ENCODE measurements at places on chromosomes 12 and 14. TPM values are rescaled to one million over a fixed set of nuclear protein-coding genes. Genes with fewer than 3 reads are reported as not detected.

Gene SLC6A13
- not detected for total RNA-seq

Gene CNTN1
- total RNA-seq: not detected

- no peak for DNase-seq
Observed at GRCh38 chr12:59695379-59695778, 99.5 kb downstream of the SLC16A7 start.

- DNase-seq: no peak
Observed at GRCh38 chr14:21543963-21544362, 17.8 kb upstream of the SALL2 start.

DNA sequence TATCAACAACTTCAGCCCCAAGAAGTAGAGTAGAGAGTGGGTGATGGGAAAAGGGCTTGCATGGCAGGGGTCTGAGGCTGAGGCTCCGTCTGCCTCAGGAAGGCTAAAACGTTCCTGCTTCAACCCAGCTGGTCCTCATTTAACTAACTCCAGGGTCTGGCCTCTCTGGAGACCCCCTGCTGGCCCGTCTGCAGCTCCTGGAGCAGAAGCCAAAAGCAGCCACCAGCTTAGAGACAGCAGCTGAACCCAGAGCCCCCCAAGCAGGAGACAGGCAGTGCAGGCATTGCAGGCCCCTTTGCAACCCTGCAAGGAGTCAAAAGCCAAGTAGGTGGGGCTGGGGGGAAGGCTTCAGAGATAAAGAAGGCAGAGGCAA, 25.1 kb upstream of the LTBP2 start:
- no peak for DNase-seq

GRCh38 chr12:114263056-114263805, 142.7 kb downstream of the TBX5 start:
- DNase-seq: no peak

DNA sequence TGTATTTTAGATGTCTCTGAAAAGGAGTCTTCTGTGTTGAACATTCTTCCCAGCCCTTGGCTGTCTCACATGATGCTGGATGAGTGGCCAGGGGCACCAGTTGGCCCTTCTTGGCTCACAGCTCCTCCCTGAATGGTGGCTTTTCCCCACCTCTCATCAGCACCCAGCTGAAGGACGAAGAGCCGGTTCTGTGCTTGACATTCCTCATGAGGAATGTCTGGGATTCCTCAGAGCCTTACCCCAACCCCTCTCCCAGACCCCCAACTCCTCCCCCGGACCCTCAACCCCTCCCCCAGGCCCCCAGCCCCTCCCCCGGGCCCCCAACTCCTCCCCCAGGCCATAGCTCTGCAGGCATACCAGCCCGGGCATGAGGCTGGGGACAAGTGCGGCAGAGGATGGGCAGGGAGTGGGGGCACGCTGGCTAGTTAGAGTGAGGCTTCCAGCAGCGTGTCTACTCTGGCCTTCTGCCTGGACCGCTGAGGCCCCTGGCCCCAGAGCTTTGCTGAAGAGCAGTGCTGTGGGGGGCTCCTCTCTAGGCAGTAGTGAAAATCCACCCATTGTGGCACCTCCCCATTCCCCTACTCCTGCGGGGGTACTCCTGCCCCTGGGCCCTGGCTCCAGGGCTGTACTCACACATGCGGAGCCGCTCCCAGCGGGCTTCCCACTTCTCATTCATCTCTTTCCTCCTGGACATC, 64.3 kb downstream of the PLEKHG3 start:
- DNase-seq: no peak

DNA sequence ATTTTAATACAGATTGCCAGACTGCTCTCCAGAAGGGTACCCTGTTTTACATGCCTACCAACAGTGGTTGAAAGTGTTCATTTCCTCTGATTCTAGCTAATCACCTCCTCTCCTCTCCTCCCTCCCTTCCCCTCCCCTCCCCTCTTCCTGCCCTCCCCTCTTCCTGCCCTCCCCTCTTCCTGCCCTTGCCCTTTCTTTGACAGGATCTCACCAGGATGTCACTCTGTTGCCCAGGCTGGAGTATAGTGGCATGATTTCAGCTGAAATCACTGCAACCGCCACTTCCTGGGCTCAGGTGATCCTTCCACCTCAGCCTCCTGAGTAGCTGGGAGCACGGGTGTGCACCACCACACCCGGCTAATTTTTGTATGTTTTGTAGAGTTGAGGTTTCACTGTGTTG, 24.7 kb downstream of the APAF1 start:
- no peak for DNase-seq

- DNase-seq: no peak
Observed at GRCh38 chr14:59828276-59828675, 42.3 kb downstream of the RTN1 start.

DNA sequence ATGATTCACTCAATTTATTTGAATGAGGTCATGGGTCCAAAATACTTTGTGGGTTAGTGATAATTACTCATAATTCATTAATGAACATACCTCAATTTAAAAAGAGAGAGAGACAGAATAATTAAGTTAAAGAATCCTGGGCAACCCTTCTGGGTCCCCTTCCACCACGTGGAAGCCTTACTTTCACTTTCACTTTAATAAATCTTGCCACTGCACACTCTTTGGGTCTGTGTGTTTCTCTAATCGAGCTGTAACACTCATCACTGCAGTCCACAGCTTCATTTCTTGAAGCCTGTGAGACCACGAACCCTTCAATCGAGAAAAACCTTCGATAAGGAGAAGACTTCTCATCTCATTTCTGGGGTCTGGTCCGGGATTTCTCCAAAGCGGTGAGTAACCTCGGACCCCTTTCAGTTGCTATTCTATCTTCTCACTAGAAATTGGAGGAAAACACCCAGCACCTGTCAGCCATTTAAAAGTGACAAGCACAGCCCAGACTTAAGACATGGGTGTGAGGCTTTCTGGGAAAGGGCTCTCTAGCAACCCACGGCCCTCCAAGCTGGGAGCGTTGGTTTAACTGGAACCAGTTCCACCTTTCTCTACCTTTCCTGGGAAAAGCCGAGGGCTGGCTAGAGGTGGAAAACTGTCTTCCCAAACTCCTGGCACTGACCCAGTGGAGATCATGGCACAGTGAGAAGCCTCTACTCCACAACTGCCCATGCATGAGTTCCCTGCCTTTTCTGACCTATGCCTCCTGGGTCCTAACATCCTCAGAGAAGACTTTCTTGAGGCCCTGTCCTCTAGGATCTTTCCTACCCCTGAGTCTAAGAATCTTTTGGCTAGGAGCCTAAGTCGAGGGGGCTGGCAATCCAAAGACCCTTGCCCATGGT, 148.8 kb upstream of the ATF7IP start:
- no peak for DNase-seq

DNA sequence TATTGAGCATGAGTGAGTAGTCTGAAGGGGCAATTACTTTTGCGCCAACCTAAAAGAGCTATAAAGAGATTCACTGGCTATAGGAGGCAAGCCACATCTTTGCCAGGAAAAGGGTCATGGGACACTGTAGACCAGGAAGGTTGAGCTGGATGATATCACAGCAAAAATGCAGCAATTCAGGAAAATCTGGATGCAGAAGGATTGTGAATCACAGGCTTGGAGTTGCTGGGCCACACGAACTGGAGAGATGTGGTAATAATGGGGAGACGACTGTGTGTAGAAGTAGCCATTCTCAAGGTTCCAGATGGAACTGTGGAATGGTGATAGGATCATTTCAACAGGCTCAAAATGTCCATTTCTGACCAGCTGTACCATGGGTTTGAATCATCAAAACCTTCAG, 151.4 kb upstream of the DAAM1 start:
- DNase-seq: no peak

DNA sequence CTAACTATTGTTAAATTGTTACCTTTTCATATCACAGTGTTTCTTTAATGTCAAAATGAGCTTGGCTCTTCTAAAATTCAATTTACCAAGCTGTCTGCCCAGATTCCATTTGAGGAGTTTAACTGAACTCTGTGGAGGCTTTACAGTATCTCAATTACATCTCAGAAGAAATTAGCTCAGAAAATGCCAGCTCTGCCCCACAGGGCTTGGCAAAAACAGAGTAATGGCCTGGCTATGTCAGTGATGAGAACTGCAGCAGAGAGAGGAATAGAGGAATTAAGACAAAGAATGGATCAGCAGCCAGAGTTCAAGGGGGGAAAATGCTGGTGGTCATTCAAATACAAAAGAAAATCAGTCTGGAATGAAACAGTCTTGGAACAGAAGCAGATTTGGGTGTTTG, 15.8 kb upstream of the TMTC1 start:
- DNase-seq: no peak

DNA sequence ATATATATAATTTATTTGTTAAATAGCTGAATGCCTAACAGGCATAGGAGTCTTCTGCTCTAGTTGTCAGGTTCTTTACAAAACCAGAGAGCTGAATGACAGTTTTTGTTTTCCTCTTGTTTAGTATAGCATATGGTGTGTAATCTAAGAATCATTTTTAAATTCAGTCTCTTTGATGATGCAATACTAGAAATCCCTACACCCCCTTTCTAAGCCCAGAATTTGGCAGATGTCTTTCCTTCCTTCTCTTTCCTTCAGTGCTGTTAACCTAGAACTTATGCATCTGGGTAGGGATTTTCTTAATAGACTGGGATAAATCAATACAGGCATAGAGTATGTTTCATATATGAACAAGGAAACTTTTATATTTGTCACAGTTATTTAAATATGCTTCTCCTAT, 198.1 kb downstream of the KCNH5 start:
- no peak for DNase-seq
